ENCODE measurements at places on chromosomes 2 and 18.

DNA sequence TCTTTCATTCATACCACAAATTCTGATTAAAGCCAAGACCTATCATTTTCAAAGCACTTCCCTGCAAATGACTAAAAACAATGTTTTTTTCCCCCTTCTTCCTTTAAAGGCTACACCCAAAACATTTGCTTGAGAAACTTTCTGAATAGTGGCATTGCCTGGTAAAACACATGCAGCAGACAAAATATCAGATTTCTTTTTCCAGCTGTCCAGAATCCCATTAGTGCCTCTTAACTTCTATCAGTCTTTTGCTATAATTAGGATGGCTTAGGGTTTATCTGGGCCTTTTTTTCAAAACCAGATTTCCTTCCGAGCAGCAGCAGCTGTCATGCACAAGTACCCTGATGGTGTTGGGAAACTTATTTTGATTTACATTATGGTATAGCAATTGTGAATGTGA lies 50.6 kb downstream of the ALPK2 start:
- no peak for DNase-seq

DNA sequence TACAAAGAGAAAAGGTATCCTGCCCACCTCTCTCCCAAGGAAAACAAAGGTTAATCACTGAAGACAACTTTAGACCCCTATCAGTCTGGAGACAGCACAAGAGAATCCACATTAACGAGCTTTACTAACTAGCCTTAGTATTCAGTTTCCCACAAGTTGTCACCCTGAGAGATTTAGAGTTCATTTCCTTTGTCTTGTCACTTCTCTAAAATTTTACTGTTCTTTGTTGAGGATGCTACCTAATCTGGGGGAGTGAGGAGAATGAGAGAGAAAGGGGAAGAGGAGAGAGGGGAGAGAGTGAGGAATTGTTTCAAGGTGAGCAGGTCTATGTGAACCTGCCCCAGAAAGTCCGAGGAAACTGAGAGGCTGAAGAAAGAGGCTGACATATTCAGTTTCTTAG lies 28.4 kb downstream of the C2orf76 start:
- DNase-seq, result no peak

- no peak for DNase-seq
These were observed 49.8 kb downstream of the ADI1 start for GRCh38 chr2:3469486-3469885.

- no peak for DNase-seq
These were observed 678.3 kb upstream of the NRXN1 start for GRCh38 chr2:51710222-51710621.

DNA sequence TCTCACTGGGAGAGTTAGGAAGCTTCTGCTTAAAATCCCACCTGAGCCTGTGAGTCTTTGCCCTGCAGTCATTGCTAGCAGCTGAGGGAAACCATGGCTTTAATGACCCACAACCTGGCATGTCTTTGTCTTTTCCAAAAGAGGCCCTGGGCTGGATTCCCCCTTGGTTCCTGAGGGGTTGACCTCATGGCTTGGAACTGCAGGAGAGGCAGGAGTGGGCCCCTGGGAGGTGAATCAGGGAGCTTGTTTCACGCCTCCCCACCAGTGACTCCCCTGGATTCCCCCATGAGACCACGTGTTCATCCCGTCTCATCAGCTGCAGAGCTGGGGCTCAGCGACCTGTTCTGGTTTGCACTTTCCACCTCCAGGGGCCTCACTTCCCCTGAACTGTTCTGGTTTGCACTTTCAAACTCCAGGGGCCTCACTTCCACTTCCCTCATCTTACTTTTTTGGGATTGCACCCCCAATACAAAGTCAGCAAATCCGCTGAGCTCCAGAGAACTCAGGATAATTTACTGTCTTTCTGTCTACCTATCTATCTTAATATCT lies 58.5 kb upstream of the TMEM18 start:
- DNase-seq, result no peak
